CD4-positive, alpha-beta T cell treated with Interleukin-15 for 1 hour (primary cell): ENCODE measurements at places on chromosomes 16 and 17.
A peak's percentile ranks its signal among the peaks of the same experiment; 100 is the strongest.

DNA sequence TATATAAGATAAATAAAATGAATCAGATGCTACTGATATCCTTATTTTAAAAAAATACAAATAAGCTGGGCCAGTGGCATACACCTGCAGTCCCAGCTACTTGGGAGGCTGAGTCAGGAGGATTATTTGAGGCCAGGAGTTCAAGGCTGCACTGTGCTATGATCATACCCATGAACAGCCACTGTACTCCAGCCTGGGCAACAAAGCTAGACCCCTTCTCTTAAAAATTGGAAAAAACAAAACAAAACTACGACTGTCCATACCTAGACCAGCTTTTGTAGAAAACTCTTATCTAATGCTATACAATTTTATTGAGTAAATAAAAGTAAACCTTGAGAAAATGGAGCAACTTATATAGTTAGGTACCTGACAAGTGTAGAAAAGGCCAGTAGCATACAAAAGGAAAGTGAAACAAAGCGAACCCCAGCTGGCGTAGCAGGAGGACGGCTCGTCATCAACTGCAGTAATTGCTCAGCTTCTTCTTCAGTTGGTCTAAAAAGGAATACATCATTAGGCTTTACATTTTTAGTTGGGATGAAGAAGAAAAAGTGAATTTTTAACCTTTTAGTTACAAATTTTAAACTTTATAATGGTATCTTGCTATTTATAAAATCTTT is 23.6 kb downstream of the INTS2 start:
- DNase-seq = peak; percentile 20

- DNase-seq = no peak
Measured at GRCh38 chr16:85139881-85140339, 27.6 kb upstream of the CIBAR2 start.

DNA sequence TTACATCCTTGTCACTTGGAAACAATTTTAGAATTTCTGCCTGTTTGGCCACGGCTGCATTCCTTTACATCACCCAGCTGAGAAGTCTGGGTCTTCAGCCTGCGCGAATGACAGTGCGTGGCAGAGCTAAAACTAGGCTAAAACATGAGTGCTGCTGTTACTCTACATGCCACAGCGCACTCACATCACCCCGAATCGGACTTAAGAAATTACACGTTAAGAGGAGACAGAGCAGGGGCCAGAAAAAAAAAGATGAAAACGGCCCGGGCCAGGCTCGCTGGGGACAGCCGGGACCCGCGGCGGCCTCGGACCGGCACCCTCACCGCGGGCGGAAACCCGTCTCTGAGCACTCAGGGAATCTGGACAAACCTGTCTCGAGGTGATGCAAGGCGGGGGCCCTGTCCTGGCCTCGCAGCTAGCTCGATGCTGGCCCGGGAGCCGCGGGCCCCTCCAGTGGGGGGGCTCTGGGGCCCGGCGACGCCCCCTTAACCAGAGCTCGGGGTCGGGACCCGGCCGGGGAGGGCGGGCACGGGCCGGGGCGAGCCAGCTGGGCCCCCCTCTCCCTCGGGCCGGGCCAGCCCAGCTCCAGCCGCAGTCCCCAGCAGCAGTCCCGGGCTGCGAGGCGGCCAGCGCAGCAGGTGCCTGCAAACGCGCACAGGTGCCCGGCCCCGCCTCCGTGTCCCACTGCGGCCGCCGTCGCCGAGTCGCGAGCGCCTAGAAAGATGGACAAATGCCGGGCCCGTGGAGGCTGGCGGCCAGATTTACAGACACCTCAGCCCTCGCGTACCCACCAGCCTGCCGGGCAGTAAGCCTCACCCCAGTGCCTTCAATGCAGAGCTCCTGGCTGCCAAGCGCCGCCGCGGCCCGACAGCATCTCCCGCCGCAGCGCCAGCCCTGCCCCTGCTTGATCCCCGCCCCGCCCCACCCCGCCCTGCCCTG is at the start of gene AKTIP:
Gene AKTIP, minus strand, starts transcription at position 879 of the 939 bp plus-strand sequence. CDS start 2,950 bp downstream, outside the sequence.
- no peak for DNase-seq

DNA sequence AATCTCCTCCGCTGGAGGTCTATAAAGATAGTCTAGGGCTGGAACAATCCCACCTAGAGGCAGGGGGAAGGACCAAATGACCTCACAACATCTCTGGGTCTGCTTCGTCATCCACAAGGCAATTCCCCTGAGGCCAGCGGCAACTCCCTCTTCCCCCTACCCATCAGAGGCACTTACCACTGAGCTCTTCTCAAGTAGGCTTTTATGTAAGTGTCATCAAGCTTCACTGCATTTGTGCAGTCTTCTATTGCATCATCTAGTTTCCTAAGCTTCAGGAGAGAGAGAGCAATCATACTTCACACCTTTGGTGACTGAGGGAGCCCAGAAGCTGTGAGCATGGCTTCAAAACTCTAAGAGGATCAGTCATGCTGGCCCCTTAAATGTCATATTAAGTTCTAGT is 21.0 kb downstream of the CNP start:
- DNase-seq = no peak

DNA sequence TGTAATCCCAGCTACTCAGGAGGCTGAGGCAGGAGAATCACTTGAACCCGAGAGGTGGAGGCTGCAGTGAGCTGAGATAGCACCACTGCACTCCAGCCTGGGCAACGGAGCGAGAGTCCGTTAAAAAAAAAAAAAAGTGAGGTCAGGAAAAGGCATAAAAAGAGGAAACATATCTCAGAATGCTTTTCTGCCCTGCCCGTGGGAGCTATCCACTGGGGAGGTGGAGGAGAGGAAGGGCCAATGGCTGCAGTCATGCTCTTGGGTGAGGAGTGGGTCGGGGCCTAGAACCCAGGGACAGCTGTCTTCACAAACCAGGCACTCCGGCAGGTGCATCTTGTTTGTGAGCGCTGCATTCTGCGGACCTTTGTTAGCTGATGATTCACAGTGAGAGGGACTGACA is 60.0 kb upstream of the CDC42EP4 start:
- DNase-seq = no peak

- no peak for DNase-seq
Measured at GRCh38 chr17:79954281-79955166, 81.1 kb downstream of the TBC1D16 start.

DNA sequence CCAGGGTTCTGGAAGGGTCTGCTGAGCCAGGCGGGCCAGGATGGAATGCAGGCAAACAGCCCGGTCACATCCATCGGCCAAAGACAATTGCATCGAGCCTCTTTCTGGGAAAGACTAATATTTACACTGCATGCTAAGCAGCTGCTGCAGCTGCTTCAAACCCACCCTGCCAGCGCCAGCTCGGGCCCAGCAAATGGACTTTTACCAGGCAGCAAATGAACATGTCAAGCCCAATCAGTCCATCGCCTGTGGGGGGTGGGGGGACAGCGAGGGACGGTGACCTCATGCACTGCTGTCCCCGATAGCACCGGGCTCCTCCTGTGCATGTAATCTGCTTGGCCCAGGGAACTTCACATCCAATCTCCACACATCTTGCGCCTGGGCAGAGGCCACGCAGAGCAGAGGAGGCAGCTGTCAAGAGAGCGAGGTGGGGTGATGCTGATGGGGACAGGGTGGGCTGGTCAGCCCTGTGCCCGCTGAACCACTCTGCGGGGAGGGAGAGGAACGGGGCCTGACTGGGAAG is 39.4 kb upstream of the CDH5 start:
- no peak for DNase-seq

DNA sequence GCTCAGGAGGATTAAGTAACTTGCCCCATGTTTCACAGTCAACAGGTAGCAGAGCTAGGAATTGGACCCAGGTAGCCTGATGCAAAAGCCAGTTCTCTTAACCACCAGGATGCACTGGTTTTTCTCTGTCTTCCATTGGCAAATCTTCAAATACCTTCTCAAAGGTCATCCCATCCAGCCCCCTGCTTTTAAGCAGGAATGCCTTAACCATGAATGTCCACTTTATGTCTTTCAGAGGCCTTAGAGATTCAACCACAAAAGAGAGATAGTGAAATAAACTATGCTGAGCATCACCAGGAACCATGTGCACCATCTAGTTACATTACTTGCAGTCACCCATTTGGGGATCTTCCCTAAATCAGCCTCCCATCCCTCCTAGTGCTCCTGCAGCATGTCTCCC is 94.3 kb downstream of the C17orf67 start:
- no peak for DNase-seq

- DNase-seq = peak; percentile 59
Measured at GRCh38 chr17:42438600-42439567, 15.8 kb upstream of the CAVIN1 start.

GRCh38 chr17:3260600-3260999 is 37.6 kb downstream of the OR3A1 start:
- no peak for DNase-seq

DNA sequence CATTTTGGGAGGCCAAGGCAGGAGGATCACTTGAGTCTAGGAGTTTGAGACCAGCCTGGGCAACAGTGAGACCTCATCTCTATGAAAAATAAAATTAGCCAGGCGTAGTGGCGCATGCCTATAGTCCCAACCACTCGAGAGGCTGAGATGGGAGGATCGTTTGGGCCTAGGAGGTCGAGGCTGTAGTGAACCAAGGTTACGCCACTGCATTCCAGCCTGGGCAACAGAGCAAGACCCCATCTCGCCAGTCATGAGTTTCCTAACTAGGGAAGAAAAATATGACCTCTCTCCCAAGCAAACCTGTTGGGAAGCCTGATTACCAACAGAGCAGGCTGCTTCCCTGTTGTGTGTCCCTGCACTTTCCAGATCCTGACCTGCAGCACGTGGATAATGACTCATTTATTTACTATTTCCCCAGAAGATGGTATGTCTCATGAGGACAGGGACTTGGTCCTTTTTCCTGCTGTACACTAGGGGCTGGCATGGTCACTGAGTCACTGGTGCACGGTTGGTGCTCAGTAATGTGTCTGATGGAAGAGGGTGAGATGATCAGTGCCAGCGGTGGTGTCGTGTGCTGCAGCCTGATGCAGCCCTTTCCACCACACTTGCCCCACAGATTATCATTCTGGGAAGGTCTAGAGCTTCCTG is 30.8 kb downstream of the NMT1 start:
- no peak for DNase-seq

DNA sequence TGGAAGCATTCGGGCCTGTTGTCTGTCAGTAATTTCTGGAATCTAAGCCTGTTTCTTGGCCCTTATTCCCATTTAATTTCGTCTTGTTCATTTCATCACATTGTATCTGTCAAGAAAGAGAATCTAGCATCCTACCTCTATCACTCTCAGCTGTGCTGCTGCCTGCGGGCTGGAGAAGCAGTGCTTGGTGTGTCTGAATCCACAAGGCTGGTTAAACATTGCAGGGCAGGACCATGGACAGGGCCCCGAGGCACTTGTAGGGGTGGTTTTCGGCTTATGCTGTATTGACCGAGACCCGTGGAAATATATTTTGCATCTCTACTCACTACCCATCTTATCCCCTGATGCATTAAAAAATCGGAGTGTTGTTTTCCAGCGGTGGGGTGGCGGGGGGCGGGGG is 3.1 kb downstream of the RAB11FIP4 start:
- DNase-seq = no peak

DNA sequence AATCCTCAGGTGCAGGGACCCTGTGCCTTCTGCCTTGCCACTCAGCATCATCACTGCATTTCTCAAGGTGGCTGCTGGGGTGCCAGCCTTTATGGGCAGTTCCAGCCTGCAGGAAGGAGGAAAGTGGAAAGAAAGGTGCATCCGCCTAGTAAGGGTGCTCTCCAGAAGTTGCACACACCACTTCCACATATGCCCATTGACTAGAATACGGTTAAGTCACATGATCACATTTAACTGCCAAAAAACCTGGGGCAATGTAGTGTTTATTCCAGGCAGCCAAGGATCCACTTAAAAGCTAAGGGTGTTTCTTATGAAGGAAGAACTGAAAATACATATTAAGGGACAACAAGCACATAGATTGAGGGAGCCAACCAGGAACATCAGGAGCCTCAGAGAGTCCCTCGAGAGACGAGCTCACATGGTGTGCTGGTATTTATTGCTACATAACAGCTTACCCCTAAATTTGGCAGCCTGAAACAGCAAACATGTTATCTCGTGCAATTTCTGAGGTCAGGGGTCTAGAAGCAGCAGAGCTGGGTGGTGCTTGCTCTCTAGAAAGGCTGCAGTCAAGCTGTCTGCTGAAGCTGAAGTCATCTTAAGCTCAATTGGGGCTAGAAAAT is 52.0 kb upstream of the MMP2 start:
- no peak for DNase-seq
